Small intestine (tissue), 16 donors: ENCODE measurements at places on chromosomes 6 and 20.

DNA sequence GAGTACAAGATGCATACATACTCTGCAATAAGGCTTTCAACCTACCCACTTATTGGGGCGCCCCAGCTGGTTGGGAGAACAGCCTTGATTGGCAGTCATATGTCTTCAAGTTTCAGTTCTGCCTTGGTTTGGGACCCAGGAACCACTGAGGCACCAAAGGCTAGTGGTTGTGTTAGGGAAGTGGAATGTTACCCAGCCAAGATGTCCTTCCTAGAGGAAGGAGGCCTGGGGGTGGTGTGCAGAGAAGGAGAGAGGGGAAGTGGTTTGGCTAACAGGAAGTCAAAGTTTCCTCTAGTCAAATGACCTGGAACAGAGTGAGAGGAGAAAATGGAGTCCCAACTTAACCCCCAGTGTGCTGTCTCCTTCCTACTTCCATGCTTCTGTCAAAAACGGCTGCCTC, 59.4 kb downstream of the CD164 start:
- no peak for DNase-seq

DNA sequence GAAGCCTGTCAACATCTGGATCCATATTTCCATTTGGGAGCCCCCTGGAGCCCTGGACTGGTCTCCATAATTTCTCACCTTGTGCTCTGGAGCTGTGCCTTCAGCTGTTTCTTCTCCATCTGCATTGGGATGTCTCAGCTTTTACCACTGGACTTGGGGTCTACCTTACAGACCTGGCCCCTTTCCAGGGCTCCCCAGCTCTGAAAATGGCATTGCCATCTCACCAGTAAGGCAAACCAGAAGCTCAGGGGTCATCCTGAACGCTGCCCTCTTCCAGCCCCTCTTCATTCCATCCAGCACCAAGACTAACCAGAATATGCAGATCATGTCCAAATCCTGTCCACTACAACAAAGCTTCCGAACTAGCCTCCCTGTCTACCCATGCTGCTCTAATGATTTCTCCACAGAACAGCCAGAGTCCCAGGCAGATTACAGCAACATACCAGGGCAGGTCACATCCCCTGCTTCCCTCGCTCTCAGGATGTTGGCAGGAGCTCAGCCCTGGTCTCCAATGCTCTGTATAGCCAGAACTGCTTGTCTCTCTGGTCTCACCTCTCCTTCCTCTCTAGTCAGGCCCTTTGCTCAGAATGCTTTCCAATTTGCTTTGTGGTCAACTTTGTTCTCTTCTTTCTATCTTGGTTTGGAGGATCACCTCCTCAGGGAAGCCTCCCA, 17.7 kb upstream of the NNAT start:
- DNase-seq = no peak

DNA sequence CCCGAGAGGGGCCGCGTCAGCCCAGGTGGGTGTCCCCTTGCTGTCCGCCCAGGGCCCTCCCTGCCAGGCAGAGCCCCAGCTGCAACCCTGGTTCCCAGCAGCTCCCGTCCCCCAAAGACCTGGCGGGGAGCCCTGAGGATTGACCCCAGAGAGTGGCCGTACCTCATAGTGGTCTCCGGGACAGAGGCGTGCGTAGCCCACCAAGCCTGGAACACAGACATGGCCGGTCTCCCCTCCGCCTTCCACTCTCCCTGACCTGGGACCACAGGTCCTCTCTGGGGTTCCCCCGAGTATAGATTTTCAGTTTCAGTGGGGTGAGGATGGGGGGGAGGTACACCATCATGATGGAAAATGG, 82.6 kb downstream of the RIPOR3 start:
- DNase-seq = no peak

DNA sequence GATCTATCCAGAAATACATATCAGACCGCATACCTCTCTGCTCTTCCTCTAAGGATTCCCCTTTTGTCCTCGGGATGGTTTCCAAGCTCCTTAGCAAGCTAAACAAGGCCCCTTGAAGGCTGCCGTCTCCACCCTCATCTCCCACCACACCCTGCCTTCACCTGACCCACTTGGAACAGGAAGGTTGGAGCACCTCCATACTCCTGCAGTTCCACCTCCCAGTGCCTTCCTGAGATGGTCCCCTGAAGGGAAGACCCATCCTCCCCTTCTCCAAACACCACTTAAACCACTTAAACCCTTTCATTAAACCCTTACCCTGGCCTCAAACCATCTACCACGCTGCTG, 8.5 kb upstream of the POU5F1 start:
- DNase-seq = no peak

GRCh38 chr6:157424491-157425020, 43.6 kb downstream of the ZDHHC14 start:
- DNase-seq = peak; percentile 61

GRCh38 chr6:111725446-111726112, 119.9 kb upstream of the TRAF3IP2 start:
- DNase-seq = no peak

DNA sequence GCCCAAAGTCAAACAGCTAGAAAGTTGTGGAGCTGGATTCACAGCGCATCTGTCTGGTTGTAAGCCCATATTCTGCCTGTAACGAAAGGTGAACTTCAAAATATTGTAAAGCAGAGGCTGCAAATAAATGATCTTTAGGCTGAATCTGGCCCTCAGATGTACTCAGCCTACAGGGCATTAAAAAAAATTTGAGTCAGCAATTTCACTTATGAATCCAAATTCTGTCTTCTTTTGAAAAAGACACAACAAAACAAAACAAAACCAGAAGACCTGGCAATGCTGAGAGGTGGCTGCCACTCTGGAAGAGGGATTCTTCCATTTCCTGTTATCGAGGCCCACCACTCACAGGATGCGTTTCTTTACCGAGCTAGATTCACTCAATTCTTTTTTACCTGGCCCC, 7.1 kb downstream of the LAMA4 start:
- DNase-seq = no peak

DNA sequence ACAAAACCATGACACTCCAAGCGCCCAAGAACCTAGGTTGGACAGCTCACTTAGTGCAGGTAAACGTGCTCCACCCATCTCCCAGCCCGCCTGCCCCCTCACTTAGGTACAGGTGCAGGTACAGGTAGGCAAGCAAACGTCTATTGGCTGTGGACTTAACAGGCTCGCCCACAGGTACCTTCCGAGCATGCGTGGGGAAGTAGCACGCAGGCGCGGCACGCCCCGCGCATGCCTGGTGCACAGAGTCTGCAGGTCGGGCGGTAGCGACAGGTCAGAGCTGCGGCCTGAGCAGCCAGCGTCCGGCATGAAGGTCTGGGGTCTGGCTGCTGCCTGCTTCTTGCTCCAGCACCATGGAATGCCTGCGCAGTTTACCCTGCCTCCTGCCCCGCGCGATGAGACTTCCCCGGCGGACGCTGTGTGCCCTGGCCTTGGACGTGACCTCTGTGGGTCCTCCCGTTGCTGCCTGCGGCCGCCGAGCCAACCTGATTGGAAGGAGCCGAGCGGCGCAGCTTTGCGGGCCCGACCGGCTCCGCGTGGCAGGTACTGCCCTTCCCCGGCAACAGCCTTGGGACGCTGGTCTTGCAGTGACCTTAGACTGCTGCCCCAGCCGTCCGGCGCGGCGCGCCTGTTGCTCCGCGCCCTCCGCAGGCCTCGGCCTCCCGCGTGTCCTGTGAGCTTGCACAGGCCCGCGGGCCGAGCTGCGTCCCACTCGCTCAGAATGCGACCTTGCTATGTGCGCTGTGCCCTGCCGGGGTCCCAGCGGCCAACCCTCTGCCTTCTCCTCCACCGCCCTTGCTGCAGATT, at the start of gene MRS2:
TSS of gene MRS2 (plus strand) at position 240 of the 804 bp plus-strand sequence. CDS start at position 351, 111 bp downstream.
- peak; percentile 96 for DNase-seq

- no peak for DNase-seq
Observed at GRCh38 chr6:24911796-24912382, 23.9 kb downstream of the RIPOR2 start.

GRCh38 chr20:58836616-58837204, 14.0 kb downstream of the GNAS-AS1 start:
- no peak for DNase-seq

DNA sequence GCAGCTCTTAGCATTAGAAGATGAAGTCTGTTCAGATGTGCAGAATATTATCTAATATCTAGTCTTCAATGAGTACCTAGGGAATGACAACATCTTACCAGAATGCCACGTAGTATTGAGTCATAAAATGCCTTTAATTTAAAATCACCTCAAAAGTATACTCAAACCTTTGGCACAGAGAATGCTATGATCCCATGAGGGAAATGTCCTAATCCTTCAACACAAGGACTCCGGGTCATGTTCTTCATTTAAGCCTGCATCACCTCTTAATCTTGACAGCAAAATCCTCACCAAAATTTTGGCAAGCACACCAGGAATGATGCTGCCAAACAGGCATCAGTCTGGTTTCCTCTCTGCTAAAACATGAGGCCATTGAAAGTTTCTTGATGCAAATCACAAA, 23.6 kb upstream of the MARCKS start:
- no peak for DNase-seq

DNA sequence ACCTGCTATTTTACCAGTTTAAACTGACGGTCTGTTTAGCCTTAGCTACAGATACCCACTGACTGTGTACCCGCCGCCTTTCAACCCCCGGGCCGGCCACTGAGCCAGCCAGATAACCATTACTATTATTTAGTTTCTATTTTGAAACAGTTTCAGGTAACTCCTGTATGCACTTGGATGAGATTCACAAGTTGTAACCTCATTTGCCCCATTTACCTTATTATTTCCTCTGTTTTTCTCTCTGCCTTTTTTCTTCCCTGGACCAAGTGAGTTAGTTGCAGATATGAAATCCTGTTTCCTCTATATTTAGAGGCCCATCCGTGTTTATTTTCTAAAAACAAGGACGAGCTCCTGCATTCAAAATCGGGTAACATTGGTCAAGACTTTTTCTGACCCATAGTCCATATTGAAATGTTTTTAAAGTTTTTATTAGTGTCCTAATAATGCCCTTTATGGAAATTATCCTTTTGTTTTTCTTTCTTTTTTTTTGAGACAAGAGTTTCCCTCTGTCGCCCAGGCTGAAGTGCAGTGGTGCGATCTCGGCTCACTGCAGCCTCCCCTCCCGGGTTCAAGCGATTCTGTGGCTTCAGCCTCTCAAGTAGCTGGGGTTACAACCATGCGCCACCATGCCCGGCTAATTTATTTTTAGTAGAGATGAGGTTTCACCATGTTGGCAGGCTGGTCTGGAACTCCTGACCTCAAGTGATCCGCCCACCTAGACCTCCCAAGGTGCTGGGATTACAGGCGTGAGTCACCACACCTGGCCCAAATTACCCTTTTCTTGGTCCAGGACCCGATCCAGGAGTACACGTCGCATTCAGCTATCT, 767 bp downstream of the AP5S1 start:
- DNase-seq = no peak

GRCh38 chr6:114277220-114277619, 65.6 kb downstream of the HS3ST5 start:
- no peak for DNase-seq

GRCh38 chr6:11812951-11813350, 34.3 kb upstream of the ADTRP start:
- no peak for DNase-seq

GRCh38 chr6:55772730-55773129, 102.7 kb downstream of the BMP5 start:
- DNase-seq = no peak

DNA sequence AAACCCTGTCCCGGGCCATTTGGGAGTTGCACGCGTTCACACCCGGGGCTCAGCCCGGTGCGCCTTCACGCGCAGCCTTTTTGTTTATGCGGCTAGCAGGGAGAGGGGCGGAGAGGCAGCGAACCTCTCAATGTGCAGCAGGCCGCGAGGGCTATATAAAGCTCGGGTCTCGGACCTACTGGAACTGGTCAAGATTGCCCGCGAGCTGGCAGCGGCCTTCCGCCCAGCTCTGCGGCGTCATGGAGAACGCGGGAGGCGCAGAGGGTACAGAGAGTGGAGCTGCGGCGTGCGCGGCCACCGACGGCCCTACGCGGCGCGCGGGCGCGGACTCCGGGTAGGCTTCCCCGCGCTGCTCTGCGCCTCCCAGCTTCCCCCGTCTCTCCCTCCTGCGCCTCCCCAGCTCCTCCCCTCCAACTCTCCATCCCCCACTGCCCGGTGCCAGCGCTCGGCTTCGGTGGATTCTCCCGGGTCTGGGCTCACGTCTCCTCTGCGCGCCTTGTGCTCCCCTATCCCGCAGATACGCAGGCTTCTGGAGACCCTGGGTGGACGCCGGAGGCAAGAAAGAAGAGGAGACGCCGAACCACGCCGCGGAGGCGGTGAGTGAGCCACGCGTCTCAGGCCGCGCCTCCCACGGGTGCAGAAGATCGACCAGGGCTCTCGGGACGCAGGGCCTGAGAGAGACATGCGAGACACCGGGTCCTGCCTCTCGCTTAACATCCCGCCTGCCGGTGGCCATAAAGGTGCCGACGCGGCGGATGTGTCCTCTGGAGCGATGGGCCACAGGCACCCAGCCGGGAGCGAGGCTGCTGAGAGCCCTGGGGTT, at the start of gene RIPPLY2:
TSS of gene RIPPLY2 (plus strand) at position 183 of the 823 bp plus-strand sequence. CDS start at position 240, 57 bp downstream.
- DNase-seq = peak; percentile 38

DNA sequence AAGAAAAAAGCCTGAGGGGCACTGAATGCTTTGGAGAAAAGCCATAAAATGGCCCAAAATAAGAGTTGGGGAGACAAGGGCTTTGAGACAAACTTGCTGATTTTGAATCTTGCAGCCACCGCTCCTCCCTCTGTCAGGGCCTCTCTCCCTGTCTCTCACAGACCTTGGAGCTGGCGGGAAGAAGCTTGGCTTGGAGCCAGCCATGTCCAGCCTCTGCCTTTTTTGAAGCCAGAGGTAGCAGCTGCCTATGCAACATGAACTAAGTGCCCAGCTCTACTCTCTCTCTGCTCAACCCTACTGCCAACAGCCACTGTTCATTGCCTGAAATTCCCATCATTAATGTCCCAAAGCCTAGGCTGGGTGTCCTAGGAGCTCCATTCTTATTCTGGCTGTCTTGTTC, 63.7 kb upstream of the CTNNBL1 start:
- DNase-seq = no peak

DNA sequence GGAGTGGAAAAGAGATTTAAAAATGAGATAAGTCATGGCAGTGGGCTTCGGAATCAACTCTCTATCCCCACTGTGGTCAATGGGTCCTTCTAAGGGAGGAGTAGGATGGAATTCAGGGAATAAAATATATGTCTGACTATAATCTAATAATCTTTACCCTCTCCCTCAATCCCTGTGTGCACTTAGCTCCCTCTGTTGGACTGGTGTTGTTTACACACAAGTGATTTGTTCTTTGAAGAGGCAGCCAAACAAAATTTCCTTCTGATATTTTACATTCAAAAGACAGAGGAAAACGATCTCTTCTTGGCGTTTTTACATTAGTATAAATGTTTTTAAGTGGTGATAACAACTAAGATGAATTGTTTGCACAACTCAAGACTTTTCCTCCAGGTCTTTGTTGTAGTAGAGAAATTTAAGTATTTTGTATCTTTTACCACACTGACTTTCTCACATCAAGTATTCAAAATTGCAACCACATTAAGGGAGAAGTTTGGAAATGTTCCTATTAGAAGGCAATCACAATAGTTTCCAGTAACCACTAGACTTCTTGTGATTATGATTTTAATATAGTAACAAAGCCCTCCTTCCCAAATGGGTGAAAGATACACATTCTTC, 317.8 kb downstream of the CENPW start:
- DNase-seq = peak; percentile 41

- DNase-seq = no peak
Observed at GRCh38 chr6:15038013-15038791, 207.7 kb upstream of the JARID2 start.

GRCh38 chr6:121764493-121764892, 329.0 kb downstream of the GJA1 start:
- DNase-seq = no peak

- peak; percentile 94 for DNase-seq
Observed at GRCh38 chr6:26234421-26235301, 130.3 kb upstream of the BTN3A2 start.
